ENCODE measurements at places on chromosomes 7 and 10.

- DNase-seq = no peak
Observed at GRCh38 chr7:55504093-55504859, 68.0 kb downstream of the VOPP1 start.

GRCh38 chr10:12656518-12657142 is 307.3 kb downstream of the CAMK1D start:
- DNase-seq = peak; percentile 13

DNA sequence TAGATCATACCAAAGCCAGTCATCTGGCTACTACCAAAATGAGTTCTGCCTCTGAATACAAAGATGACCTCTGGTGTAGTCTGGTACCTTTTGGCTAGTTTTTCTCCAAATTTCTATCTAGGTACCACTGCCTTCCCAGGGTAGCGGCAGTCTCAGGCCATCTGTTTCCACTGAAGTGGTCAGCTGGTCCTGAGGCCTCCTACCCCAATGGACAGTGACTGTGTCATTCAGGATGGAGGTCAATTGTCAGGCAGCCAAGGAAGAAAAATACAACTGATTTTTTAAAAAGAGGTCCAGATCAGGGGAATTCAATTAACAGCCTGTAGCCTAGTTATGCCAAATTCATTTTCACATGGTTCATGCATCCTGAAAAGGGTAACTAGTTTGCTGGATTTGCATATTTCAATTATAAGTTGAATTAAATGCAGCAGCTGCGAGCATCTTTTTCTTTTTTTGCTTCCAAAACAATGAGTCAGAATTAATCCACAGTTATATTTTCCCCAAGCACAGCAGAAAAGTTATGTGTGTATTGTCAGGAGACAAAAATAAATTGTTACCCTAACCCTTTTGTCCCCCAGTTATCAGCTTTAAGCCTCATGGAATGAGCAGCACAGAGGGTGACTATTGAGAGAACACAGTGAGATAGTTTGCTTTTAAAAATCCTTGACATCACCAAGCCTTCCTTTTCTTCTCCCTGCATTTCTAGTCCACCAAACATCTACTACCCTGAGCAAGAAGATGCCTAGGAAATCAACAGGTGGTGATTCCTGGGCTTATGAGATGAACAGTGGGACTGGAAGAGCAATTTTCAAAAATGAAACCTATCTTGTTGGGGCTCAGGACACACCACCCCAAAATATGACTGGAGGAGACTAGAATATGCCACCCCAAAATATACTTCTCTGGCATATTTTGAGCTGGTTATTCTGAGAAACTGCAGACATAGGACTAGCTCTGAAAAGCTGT is 27.7 kb downstream of the BCCIP start:
- no peak for DNase-seq

GRCh38 chr10:59143544-59143943 is 32.9 kb upstream of the PHYHIPL start:
- DNase-seq = no peak

GRCh38 chr10:127890832-127891334 is 1.9 kb downstream of the CLRN3 start:
- DNase-seq = no peak

GRCh38 chr7:11539853-11540252 is 292.1 kb downstream of the THSD7A start:
- DNase-seq = no peak

DNA sequence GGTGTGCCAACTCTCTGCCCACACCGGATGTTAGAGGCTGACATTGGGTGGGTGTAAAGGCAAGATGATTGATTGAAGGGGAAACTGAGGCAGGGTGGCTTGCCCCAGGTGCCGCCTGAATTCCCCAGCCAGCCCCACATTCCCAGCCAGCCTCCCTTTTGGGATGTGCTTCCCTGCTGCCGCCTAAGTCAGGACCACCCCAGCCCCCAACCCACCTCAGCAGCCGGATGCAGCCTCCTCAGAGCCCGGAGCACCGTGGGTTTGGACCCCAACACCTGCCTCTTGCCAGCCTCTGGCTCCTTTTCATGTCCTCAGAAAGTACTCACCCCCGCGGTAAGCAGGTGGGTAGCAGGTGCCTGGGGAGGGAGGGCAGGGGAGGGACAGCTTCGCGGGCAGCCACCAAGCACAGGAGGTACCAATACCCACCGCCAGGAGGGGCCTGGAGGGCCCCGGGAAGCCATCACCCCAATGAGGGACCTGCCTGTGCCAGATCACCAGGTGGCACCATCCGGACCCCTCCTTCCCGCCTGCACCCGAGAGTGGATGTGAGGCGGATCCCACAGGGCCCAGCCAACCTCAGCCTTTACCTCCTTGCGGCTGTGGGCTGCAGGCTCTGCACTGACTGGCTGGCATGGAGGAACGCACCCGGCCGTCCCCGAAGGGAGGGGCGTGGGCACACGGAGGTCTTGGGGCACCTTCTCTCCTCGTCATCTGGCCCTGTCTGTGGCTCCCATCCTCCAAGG is 60.5 kb downstream of the PWWP2B start:
- no peak for DNase-seq

DNA sequence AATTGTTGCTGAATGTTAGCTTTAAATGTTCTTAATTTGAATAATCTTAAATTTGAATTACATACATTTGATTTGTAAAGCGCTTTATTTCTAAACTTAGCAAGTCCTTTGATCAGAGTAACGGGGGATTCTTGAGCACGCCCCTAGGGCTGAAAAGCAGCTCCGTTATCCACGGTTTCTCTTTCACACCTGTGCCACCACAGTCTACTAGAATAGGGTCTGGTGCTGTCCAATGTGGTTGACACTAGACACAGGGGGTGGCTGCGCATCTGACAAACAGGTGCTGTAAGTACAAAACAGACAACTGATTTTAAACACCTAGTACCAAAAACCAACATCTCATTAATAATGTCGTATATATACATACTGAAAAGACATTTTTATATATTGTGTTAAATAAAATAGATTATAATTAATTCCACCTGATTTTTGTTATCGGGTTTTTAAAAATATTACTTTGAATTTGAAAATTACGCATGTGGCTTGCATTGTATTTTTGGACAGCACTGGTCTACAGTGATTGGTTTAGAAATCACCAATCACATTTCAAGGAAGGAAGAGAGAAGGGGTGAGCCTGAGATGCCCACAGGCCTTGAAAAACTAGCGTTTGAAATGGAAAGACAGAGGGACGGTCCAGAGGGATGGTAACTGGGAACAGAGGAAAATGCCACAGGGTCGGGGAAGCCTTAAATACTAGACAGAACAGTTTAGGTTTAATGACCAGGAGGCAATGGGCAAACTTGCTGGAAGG is 7.3 kb downstream of the SEPHS1 start:
- no peak for DNase-seq

- DNase-seq = no peak
Observed at GRCh38 chr7:69631131-69631530, 32.9 kb downstream of the AUTS2 start.

GRCh38 chr10:69468751-69469089 is 17.5 kb downstream of the TSPAN15 start:
- no peak for DNase-seq

DNA sequence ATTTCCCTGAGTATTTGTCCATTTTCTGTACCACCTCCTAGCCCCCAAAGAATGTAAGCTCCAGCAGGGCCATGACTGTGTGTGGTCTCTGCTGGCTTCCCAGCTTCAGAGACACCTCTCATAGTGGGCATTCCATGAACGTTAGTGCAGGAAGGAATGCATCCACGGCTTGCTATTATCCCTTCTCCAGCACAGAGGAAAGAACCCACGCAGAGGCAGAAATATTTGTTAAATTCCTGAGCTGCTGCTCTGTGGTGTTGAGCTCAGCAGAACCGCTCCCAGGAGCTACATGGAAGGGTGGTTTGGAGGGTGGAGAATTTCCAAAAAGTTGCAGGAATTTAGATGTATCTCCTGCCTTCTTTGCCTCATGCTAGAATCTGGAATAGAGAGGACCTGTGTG is 275.2 kb downstream of the POU6F2 start:
- DNase-seq = no peak

DNA sequence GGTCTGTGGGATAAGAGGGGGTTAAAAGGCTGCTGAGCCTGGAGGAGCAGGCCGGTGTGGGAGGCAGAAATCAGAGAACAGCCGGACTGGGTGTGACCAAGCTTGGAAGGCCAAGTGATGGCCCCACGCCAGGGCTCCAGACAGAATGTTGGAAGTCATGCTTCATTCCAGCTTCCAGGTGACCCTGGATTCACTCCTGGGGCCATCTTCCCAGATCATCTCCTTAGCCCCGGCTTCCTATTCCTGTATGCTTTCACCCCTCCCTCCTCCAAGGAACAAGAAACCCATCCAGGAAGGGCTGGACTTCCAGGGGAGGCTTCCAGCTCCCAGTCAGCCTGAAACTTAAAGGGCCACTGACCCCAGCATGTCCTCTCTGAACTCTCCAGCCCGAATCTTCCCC is 1.0 kb downstream of the INMT start:
- DNase-seq = no peak

DNA sequence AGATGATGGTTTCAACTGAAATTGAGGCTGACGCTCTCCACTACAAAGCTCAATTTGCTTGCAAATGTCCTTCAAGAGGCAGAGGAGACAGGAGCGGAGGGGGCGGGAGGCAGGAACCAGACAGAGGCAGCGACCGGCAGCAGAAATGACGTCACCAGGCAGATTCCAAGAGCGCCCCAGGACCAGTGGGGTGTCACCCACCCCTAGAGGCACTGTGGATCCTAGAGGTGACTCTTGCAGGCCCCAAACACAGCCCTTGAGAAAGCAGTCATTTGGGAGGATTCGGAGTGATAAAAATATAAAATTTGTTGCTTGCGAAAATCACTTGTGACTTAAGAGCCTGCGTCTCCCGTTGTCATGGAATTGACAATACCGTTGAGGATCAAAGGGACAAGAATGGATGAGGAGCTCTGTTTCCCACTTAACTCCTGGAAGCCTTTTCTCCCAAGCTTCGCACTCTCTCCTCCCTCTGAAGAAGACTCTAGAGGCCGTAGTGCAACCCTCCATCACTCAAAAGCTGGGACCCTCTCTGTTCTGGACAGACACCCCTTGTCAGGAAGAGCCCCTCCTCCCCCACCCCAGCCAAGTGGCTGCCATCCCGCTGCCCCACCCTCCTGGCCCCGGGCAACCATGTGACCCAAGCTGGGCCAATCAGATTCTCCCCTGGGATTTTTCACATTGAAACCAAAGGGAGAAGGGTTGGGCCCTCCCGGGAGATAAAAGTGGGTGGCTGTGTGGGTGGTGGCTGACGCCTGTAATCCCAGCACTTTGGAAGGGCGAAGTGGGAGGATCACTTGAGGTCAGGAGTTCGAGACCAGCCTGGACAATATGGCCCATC is 16.3 kb upstream of the SLC29A4 start:
- no peak for DNase-seq

DNA sequence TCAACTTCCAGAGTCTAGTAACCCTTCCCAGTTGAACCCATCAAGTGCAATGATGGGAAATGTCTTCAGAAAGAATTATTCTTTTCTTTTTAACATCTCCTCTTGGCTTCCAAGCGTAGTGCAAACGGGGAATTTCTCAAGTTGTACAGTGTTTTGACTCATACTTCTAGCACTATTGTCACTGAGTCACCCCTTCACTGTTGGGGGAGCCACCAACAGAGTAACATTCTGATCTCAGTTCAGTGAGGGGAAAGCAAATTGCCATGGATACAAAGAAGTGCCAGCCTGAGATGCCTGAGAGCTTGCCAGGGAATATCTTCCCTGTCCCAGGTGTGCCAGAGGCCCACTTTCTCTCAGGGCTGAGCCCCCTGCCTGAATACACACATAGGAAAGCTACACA is 31.0 kb downstream of the CYP3A5 start:
- no peak for DNase-seq

GRCh38 chr10:52621635-52622079 is 150.9 kb downstream of the MBL2 start:
- DNase-seq = no peak

DNA sequence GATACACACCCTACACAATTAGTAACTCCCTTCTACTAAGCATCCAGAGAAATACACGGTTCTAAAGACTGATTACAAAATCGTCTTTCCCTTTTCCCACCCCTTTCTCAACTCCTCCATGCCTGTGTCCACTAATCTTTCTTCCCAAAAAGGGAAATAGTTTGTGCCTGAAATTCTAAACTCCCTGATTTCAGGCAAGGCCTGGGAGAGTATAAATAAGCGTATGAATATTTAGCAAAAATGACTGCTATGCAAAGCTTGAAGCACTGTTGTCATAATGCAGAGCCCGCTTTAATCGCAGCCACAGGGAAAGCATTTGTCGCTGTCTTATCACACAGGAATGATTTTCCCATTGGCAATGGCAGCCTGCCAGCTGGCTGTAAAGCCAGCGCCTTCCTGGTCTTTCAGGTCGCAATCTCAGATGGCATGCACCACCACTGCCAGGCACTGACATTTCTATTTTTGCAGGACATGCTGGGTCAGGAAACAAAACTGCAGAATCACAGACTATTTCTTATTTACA is 142.9 kb upstream of the PCGF5 start:
- DNase-seq = peak; percentile 32

DNA sequence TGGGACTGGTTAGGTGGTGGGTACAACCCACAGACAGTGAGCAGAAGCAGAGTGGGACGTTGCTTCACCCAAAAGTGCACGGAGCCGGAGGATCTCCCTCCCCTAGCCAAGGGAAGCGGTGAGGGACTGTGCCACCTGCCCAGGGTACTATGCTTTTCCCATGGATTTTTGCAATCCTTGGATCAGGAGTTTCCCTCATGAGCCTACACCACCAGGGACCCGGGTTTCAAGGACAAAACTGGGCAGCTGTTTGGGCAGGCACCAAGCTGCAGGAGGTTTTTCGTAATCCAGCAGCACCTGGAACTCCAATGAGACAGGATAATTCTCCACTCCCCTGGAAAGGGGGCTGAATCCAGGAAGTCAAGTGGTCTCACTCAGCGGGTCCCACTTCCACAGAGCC is 209.1 kb upstream of the CXCL12 start:
- DNase-seq = no peak

DNA sequence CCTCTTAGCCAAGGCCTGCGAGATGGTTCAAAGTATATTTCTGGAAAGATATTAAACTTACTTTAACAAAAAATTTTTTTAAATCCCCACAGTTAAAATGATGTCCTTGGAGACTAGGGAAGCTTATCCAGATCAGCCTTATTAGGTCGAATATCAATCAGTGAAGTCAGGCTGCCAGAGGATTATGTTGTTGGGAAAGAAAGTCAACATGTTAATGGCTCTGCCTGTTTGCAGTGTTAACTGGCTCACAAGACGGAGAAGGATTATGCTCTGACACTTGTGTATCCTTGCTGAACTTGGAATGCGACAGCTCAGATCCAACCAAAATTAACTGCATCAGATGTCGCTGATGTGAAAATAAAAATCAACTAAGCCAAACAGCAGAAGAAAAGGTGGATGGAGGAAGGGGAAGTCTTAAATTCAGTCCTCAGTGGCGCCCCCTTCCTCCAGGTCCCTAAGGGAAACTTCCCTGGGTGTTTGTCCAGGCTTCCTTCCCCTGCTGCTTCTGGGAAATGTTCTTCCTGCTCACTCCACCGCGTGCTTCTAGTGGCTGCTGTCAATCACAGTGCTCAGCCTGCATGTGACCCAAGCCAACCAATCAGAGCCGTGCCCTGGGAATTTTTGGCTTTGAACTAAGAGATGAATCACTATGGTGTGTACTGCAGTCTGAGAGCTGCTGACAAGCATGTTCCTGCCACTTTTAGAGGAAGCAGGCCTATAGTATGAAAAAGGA is 690.4 kb upstream of the NRP1 start:
- no peak for DNase-seq

All from NCI-H1048 (cell line).